ENCODE measurements at places on chromosomes 16 and 17.

- DNase-seq, result no peak
Observed at GRCh38 chr17:64278614-64279013, 15.6 kb upstream of the TEX2 start.

- DNase-seq, result no peak
Observed at GRCh38 chr16:88348377-88349152, 34.2 kb upstream of the ZNF469 start.

DNA sequence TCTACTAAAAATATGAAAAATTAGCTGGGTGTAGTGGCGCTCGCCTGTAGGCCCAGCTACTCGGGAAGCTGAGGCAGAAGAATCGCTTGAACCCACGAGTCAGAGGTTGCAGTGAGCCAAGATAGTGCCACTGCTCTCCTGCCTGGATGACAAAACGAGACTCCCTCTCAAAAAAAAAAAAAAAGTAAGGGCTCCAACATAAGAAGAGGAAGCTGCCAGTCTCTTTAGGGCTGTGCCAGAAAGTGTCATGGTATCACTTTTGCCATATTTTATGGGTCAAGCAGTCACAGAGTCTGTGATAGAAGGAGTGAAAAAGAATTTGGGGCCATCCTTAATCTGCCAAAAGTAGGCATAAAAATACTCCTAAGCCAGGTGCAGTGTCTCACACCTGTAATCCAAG lies 1.4 kb upstream of the PIPOX start:
- DNase-seq, result peak; percentile 24

DNA sequence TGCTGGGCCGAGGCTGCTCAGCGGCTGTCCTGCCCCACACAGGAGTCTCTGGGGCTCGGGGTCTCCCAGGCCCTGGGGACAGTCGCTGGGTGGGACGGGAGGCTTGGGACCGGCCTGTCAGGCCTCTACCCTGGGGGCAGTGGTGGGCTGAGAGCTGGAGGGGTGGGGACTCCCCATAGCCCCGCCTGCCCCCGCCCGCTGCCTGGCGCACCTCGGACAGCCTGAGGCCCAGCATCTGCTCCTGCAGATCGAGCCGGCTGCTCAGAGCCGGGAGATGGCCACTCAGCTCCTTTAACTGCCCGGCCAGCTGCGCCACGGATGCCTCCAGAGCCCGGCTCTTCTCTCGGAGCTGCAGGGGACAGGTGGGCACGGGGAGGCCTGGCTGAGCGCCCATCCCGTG lies 6.7 kb downstream of the PERCC1 start:
- DNase-seq, result no peak

DNA sequence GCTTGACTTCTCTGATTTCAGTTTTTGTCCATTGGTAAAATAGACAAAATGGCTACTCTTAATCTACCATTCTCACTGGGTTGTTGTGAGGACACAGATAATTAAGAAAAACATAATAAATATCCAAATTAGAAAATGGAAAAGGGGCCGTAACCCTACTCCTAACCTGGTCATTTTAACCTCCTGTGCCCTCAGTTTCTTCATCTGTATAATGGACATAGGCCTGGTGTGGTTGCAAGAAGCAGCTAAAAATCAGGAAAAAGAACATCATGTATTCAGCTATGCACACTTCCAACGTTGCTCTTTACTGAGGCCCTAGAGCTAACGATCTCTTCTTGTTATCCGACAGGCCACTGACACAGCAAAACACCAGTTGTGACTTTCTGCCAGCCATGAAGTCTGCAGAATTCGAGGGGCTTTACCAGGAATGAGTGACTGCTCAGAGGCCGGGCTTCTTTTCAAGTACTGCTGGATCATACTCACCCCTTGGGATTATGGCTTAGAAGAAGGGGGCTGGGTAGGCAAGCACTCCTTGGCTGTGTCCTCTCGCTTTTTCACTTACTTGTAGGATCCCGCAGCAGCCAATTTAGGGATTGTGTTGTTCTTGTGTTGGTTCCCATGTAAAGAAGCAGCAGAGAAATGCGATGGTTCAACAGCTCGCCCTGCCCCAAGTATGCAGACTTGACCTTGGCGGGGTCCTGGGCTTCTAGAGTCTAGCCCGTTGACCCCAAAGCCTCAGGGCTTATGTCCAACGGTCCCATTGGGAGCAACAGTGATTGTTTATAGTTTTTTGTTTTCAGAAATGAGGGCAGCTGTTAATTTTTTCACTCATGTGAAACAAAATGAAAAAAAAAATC lies 20.9 kb downstream of the LDAF1 start:
- DNase-seq, result no peak
